Choroid plexus epithelial cell (primary cell): ENCODE measurements at places on chromosomes 3 and 15.

DNA sequence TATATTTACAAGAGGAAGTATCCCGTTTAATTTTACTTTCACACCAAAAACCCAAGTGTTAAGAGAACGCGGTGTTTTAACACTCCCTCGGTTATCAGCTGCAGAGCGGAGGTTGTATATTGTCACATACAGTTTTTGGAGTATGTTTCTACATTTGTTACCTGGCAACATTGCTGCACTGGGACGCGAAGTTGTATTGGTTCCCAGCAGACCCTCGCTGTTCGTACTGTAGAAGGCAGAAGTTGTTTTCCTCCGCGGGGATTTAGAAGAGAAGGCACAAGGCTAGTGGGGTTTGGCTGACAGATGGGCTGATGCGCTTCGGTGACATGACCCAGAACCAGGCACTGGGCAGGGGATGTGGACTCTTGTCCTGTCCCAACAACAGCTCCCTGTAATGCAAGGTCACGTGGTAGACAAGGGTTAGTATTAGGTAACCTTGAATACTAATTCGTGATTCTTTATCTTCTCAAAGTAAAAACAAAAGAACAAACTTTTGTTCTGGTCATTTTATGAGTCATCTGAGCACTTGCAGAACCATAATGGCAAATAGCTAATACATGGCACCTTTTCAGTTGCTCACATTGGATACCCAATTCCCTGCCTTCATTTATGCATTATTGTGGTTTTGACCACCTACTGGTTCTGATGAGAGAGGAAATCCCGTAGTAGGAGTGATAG is 230.4 kb upstream of the BHLHE40 start:
- no peak for DNase-seq

DNA sequence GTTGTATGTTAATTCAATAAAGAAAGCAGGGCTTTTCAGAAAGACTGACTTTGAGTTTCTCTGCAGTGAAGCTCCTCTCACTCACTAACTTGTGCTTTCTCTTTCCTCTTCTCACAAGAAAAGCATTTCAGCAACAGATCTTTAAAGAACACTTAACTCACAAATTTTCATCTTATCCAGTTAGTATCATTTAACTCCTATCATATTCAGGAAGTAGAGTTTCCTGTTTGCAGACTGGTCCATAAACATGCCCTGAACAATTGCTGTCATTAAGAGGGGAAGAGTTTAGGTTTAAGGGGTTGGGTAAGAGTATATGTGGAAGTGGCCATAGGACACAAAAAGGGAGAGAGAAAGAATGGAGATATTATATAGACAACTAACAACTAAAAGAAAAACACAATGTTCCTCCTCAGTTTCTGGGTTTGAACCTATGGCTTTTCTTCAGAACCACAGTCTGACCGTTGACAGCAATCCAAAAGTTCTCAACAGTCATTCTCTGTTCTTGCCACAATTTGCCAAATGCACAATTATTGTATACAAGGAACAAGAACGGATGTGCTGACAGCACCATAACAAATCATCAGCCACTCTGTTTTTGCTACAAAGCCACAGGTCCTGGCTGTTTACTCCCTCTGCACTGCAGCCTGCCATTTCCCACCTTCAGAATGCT is 63.9 kb downstream of the CHAC1 start:
- DNase-seq: peak; percentile 61

- DNase-seq: peak; percentile 98
Measured at GRCh38 chr3:63343674-63344073, 65.6 kb downstream of the SYNPR start.

DNA sequence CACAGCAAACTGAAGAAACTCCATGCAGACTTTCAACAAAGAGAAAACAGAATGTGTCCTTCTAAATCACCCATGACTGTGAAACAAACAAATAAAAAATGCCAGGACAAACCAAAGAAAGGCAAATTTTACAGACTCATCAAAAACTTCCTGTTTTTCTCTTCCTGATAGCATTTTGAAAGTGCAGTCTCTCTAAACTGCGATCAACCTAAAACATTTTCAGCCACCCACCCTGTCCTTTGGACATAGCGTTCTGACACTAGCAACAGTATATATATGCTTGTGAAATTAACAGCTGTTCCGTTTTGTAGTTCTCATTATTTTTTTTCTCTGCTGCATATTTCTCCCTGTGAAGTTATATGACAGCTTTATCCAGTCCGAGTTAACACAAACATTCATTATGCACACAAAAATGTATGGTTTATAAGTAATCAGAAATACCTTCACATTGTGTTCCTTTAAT is 151.7 kb downstream of the FBN1 start:
- no peak for DNase-seq
